Germinal center (tissue), 1 donor: ENCODE measurements at places on chromosomes 7 and 10.
A peak's percentile ranks its signal among the peaks of the same experiment; 100 is the strongest.

DNA sequence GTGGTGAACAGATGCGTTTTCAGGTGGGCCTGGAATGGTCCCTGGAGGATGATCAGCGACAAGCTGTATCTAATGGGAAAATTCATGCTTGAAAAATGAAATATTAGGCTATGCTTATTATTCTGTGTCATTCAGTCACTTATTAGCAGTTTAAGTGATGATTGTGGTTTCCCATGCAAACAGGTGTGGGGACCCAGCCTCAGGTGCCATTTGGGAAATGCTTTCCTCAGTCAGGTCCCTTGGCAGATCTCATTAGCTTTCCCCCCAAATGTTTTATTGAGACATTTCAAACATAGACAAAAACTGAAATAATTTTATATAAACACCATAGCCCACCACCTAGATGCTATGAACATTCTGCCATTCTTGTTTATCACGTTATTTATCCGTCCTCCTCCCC is 411 bp upstream of the SNX10 start:
- no peak for DNase-seq

- no peak for DNase-seq
These were observed 26.7 kb upstream of the TARP start for GRCh38 chr7:38300175-38300574.

DNA sequence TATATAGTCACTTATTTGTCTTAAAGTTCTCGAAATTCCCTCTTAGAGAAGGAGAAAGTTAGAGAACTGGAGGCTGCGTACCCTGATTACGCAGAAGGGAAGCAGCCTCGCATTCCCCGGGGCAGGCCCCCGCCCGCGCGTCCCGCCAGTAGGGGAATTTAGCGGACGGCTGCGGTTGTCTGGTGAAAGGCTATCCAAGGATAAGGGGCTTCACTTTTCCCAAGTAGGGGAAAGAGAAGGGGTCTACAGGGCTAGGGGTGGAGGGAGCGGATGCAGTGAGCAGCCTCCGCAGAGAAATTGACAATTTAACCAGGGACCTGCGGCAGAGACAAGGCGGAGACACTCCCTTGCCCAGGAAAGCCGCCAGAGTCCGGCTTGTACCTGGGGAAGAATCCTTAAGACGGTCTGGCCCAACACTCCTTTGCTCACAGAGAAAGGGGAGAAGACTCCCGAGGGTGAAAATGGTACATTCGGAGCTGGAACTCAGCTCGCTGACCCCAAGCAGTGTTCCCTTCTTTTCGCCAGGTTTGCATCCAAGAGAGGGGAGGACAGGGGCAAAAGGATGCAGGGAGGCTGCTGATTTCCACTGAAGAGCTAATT is 994 bp upstream of the MAGI2 start:
- DNase-seq, result no peak

DNA sequence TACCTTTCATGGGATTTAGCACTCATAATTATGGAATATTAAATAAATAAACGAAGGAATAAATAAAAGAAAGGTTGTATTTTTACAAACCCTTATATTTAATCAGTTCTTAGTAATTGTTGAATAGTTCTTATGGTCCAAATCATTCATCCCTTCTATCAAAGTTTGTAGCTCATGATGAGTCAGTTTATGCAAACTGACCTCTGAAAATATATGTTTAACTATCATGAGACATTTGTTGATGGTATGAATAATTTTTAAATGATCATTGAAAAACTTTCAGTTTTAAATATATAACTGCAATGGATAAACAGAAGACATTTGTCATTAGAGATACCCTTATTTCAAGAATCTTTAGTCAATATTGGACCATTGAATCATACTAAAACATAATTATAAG is 411.2 kb upstream of the LRRTM3 start:
- no peak for DNase-seq

- DNase-seq, result no peak
These were observed 625.1 kb upstream of the MKI67 start for GRCh38 chr10:128751284-128751683.

DNA sequence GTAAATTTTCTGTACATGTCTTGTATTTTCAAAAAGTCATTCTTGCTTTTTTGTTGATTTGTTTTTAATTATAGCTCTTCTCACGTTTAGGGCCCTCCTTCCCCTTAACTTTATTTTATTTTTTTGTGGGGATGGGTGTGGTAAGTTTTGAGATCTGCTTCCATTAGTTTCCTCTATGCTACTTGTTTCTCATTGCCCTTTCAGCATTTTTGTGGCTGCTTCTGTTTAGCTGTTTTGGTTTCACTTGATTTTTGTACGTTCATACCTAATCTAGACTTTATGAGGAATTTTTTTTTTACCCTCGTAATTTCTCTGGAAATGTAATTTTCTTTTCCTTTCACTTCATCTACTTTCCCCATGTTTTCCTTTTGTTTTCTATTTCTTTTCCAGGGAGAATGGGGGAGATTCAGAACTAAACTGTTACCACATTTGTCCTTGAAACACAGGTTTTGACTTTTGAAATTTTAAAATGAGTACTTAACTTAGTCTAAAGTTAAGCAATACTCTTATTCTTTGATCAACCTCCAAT is 80.8 kb downstream of the ATRNL1 start:
- DNase-seq, result no peak

DNA sequence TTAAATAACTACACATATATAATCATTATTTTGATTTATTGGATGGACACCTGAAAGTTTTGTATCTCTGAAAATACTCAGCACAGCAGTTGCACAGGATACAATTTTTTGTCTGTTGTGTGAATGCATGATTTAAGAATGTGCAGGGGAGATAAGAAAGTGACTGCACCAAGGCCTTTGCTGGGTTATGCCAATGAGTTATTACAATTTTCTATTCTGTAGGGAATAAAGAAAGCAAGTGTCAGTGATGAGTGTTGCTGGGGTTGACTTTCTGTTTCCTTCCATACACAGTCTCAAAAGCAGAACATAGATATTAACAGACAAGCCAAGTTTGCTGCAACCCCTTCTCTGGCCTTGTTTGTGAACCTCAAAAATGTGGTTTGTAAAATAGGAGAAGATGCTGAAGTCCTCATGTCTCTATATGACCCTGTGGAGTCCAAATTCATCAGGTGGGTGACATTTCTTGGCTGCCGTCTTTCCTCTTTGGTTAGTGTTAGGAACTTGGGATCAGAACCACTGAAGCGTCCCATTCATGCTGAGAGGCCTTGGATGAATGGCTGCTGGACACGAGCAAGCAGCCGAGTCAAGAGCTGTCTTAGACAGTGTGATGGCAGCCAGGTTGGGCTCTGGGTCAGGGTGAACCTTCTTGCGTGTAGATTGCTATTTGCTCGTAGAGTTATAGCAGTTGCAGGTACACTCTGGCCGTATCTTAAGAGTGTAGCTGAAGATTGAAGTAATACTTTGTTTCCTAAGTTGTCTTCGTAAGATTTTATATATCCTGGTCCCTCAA is 92.8 kb downstream of the DOCK1 start:
- no peak for DNase-seq

GRCh38 chr7:158782761-158783401 is 46.4 kb downstream of the ESYT2 start:
- no peak for DNase-seq

GRCh38 chr7:127226685-127227374 is 25.9 kb downstream of the GRM8 start:
- no peak for DNase-seq

- DNase-seq, result no peak
These were observed 138.9 kb upstream of the BMPER start for GRCh38 chr7:33766405-33766804.

DNA sequence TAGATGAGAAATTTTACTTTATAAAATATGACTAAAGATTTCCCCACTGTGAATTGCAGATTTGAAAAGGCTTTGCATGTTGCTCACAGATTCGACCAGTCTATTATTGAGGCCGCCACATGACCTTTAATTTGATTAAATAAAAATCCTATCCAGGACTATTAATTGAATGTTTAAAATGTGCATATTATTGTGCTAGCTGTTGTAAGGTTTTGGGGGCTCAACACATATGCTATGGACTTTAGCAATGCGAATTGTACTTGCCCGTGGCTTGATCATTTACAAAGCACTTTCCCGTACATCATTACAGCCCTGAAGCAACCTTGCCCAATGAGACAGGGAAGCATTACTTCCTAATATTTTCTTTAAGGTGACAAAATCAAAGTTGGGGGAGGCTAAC is 243.0 kb downstream of the ACTR3B start:
- DNase-seq, result no peak

GRCh38 chr10:74437822-74438221 is 286.8 kb downstream of the ADK start:
- no peak for DNase-seq

GRCh38 chr10:101580486-101581399 is 7.3 kb downstream of the POLL start:
- DNase-seq, result no peak

DNA sequence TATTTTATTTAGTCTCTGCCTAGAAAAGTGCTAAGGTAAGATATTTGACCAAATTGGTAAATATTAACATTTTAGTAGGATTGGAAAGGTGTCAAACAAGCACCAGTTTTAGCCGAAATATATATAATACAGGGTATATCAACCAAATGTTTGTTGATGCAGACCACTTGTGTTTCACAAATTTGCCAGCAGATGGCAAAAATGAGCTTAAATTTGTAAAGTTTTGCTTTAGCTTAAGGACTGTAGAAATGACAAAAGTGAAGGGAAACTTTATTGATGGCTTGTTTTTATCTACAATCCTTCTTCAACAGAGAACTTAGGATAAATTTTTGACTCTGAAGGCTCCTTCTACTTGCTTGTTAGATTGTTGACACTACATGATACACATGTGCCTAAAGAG is 4.8 kb upstream of the POLR1F start:
- peak; percentile 9 for DNase-seq

DNA sequence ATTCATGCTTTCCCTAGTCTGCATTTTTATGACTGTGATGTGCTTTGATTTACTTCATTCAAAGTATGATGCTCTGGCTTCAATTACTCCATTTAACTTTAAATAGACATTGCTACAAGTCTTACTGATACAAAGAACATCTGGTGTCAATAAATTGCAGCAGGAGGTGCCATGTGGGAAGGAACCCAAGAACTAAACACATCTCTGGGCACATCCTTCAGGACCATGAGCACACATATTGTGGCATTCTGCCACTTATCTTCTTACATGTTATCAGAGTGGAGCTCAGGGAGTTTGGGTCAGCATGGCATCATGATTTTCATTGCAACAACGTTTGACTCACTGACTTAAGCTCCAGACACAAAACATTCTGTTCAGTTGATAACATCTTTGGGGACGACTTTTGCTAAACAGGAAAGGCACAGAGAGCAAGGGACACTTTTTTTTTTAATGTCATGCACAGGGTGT is 227.0 kb downstream of the DKK1 start:
- no peak for DNase-seq

- no peak for DNase-seq
These were observed 49.5 kb downstream of the NRP1 start for GRCh38 chr10:33284945-33285344.

DNA sequence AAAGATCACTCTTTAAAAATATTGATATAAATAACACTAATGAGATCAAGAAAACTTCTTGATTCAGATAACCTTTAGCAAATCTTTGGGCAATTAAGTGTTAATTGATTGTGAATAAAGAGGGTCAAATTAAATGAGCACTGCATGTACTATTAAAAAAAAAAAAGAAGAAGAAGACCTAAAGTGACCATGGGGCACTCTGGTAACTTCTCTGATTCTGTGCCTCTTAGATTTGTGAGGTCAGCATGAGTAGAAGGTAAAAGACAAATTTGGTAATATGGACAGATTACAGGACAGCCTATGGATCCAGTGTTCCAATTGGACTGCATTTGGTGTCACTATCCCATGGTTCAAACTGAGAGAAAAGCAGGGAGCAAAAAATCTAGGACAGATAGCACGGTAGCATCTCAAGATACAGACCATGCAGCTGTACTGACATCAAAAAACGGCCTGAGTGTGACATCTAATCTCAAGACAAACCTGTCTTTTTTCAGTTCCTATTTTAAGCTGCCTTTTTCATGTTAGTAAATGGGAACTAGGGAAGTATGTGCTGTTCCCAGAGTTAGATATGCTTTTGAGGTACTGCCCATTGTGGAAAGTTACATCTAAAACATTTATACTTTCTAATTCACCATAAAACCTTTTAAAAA is 128.0 kb downstream of the KCND2 start:
- no peak for DNase-seq

DNA sequence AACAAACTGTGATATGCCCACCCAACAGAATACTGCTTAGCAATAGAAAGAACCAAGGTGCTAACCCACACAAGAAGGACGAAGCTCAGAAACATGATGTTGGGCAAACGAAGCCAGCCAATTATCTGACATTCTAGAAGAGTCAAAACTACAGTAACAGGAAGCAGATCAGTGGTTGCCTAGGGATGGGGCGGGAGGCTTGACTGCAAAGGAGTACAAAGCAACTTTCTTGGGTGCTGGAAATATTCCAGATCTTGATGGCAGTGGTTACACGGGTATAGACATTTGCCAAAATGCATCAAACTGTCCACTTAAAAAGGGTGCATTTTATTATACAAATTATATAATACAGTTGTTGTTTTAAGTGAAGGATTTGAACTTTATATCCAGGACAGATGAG is 41.1 kb upstream of the RET start:
- no peak for DNase-seq
